Activated T-cell treated with anti-CD3 and anti-CD28 coated beads for 4 hours (primary cell): ENCODE measurements at places on chromosomes 1 and 21.

DNA sequence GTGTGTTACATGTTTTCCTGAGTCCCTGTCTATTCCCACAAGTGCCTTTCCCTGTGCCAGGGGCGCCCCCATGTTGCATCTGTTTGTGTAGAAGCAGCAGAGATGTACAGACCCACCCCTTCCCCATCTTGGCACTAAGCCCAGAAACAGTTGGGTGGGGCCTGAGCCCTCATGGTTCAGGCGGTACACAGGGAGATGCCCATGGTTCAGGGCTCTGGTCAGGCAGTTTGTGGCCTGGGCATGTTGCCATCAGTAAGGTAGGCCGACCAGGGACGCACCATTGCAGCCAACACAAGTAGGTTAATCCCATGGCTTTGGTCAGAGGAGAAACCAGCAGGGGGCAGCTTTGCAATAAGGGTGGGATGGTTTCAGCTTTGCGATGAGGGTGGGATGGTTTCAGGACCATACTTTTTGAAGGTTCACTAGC is 914 bp upstream of the ADGRB2 start:
- DNase-seq: no peak

- no peak for DNase-seq
These were observed 112.9 kb downstream of the LRRC40 start for GRCh38 chr1:70092526-70092925.

DNA sequence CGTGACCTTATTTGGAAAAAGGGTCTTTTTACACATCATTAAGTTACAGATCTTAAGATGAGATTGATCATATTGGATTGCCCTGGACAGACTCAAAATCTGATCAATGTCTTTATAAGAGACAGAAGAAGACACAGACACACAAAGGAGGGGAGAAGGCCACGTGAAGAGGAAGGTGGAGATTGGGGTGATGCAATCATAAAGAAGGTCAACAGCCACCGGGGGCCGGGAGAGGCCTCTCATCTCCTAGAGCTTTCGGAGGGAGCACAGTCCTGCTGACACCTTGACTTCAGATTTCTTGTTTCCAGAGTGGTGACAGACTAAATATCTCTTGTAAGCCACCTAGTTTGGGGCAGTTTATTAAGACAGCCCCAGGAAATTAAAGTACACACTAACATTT is 204.6 kb upstream of the CSF3R start:
- no peak for DNase-seq

DNA sequence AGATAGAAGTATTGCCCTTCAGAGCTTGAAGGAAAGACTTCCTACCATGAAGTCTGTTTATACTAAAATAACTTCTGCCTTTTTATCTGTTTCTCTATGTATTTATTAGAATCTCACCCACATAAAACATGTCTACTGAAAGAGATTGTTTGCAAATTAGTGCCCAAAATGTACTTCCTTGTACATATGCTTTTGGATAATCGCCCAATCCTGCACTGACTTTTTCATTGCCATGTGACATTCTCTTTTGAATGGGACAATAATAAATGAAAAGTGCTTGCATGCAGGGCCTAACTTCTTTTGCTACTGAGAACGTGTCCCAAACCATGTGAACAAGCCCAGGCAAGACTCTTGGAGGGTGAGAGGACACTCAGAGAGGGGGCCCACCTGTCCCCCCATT is 711.6 kb upstream of the ADAMTS5 start:
- no peak for DNase-seq

GRCh38 chr1:221994274-221994698 is 252.4 kb upstream of the DUSP10 start:
- no peak for DNase-seq

DNA sequence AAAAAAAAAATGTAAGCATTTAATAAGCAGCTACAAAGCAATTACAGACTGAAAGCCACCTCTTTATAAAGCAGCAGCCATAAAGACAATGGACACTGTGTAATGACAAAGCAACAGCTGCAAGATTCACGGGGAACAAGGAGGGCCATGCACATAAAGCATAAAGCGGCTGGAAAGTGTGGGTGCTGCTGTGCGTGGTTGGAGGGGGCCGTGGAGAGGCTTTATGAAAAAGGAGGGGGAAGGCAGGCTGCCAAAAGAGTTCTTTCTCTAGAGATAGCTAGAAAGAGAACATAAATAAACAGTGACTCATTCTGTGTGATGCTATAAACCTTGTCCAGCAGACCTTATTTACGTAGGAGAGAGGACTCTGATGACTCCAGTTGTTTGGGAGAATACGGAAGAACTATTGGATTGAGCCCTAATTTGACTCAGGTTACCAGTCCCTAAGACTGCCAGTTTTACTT is 49.3 kb downstream of the ADAMTS1 start:
- no peak for DNase-seq

- DNase-seq: no peak
These were observed 12.6 kb upstream of the IPO9 start for GRCh38 chr1:201816309-201816854.

GRCh38 chr1:221695301-221695700 is 46.6 kb downstream of the DUSP10 start:
- no peak for DNase-seq

DNA sequence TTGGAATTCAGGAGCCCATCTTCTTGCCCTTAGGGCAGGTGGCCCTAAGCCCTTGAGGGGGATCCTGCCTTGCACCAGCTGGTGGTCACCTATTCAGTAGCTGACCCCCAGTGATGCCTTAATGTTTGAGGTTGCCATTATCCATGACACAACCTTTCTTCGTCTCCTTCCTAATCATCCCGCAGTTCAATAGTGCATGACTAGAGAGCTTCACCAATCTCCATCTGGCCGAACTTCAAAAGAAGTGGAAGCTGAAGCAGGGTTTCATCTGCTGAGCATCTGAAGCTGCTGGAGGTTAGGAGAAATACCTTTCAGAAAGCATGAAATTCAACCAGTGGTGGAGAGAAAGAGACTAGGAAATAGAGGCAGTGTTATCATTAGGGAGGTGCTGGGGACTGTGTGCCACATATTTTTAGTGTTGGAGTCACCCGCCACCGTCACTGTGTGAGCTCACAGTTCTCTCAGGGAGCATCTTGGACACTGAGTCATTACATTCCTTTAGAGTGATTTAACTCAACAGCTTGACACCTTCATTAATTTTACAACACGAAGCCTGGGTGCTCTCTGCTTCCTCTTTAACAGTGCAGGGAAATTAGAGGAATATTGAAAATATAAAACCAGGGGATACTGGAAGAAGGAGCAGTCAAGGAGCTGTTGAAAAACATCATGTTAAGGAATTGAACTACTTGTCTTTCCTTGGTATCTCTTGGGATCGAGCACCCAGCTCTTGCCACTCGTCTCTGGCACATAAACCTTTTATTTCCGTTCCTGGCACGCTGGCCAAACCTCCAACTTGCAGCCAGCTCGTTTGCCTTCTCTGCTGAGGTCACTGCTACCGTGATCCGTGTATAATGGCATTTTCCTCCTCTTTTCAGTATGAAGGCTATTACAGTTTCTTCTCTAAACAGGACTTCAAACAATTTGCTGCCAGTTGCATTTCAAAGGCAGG is 53.6 kb downstream of the PEX14 start:
- DNase-seq: no peak

DNA sequence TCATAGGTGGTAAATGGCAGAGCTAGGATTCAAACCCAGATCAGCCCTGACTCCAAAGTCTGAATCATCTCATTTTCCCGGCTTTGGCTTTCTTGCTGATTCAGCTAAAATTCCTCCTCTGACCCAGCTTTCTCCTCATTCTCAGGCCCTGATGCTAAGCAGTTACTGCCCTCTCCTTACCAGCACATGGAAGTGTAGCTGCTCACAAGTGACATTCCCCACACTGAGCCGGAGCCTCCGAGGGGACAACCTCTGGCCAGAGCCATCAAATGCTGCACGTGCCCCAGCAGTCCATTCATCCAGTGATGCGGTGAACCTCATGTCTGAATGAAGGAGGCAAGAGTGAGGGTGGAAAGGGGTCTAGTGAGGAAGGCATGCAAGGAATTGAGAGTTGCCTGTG is 11.1 kb downstream of the ITGA10 start:
- no peak for DNase-seq

- no peak for DNase-seq
These were observed 31.3 kb downstream of the INKA2 start for GRCh38 chr1:111707906-111708305.
